ENCODE measurements at places on chromosomes 6 and 20.
A peak's percentile ranks its signal among the peaks of the same experiment; 100 is the strongest.

DNA sequence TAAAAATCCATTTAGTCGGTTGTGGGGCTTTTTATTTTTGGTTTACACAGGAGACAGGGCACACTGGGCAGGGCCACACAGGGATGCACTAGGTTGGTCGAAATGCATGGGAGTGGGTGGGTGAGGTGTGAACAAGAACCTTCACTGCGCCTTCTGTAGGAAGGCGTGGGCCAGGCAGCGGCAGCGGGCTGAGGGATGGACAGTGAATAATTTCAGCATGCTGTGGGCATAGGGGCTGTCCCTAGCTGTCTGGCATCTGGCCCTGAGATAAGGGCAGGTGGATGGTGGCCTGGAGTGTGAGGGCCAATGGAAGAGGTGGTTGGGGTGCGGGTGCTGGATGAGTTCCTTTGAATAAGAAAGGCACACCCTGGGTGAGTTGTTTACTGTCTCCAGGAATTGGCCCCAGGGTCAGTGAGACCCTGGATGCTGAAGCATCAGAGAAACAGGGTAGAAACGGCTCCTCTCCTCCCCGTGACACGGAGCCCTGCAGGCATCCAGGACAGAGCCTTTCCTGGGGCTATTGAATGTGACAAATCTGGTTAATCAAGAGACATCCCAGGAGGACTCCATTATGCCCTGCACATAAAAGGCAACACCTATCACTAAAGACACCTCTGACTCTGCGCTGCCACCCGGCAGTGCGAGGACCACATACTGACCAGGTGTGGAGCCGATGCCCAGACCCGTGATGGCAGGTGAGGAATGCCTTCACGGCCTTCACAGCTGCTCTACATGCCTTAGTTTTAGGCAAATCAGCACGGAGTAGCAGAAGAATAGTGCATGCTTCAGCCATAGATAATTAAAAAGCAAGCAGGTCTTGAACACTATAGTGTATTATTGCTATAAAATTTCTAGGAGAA lies 123.0 kb upstream of the SNX9 start:
- no peak for DNase-seq

DNA sequence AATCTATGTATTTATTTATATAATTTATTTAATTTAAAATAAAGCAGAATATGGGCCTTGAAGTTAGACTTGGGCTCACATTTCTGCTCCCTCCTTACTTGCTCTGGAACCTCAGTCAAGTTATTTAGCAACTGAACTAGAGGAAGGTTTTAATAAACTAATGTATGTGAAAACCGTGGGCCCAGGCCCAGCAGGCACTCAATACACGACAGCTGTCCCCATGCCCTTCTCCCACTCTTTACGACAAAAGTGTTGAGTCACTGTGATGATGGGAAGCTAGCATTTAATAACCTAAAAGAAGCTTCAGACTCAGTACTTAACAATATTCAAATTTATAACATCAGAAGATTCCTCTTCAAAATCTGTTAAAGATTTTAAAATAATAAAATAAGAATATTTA lies 46.7 kb downstream of the SERAC1 start:
- DNase-seq = no peak

- no peak for DNase-seq
Measured at GRCh38 chr6:109628158-109629000, 62.6 kb downstream of the AK9 start.

- DNase-seq = no peak
Measured at GRCh38 chr20:62051144-62051543, 14.5 kb downstream of the TAF4 start.

GRCh38 chr20:15921930-15922329 lies 651.3 kb downstream of the KIF16B start:
- no peak for DNase-seq

DNA sequence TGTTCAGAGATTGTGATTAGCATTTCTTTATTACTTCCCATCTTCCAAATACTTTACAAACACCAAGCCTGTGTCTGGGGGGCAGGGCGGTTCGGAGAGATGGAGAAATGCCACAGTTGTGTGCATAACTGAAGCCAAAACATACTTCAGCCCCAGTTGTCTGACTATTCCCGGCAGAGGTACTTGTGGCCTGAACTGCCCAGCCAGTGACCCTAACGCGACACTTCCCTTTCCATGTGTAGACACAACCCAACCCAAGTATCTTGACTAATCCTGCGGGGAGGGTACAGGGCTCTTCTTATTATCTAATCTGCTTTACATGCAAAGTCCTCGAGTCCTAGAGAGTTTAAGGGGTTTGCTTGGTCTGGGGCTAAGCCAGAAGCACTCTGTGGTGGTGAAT lies 46.2 kb downstream of the ISM1 start:
- no peak for DNase-seq

- DNase-seq = no peak
Measured at GRCh38 chr6:52161689-52162438, 24.3 kb upstream of the IL17A start.

DNA sequence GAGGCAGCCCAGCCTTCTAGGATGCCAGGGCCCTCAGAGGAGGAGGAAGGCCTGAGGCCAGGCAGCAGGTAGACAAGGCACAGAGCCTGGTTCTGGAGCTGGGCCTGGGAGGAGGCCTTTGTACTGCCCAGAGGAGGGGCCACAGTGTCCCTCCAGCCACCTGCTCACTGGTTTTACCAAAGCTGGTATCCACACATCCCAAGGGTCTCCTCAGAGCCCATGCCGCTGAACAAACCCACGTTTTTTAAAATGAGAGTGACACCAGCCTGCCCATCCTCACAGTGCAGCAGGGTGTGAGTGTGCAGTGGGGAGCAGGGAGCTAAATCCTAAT lies 162.7 kb downstream of the LY86 start:
- DNase-seq = no peak

DNA sequence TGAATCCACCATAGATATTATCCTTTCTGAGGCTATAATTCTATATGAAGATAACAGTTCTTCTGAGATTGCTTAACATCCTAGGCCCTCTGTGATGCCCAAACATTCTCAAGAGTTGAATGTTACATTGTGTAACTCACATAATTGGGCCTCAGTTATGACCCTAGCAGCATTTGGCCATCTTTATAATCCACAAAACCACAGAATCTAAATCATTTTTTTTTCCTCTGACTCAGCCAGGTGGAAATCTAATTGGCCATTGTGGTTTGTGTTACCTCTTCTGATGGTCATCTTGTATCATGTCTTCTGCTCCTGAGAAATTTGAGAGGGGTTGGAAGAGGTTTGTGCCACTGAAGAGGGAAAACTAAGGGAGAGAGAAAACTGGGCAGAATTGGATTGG lies 99.5 kb downstream of the LINC00237 start:
- DNase-seq = no peak

DNA sequence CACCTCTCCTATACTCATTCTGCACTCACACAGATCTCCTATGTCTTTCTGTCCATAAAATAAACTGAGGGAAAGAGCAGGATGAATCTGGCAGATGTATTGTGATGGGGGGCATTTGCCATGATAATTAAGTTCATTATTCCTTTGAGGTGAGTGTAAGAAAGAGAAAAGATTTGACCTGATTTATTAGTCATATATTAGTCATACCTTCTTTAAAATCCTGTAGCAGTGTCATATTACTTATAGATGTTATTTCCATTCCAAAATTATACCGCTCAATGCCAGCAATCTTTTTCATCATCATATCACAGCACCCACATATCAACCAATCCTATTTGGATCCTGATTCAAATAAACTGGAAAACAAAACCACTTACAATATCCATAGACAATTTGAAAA lies 733.3 kb upstream of the SLC35B3 start:
- DNase-seq = no peak

- peak; percentile 40 for DNase-seq
Measured at GRCh38 chr6:41505122-41506049, 40.8 kb upstream of the FOXP4 start.

GRCh38 chr6:108791700-108792099 lies 56.5 kb upstream of the ARMC2 start:
- no peak for DNase-seq

DNA sequence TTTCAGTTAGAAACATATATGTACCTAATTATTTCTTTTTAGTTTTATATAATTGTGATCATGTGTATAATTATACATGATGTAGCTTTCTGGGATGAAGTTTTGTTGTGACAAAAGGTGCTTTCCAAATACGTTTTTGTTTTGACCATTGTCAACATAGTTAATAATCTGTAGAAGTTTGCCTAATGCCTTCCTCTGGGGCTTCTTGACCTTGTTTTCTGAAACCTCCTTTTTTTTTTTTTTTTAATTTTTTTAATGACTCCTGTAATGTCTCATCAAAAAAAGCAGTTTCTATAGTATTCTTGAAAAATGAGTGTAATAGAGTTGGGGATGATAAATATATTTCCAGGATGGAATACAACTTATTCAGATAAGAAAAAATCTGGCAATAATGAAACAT lies 434.7 kb upstream of the SOX4 start:
- no peak for DNase-seq

- DNase-seq = no peak
Measured at GRCh38 chr6:29531668-29532067, 27.9 kb downstream of the UBD start.

- DNase-seq = peak; percentile 96
Measured at GRCh38 chr6:73461537-73462350, at the start of gene MTO1. TSS of gene MTO1 (plus strand) at chr6:73461737. CDS start at chr6:73461855, 118 bp downstream.

DNA sequence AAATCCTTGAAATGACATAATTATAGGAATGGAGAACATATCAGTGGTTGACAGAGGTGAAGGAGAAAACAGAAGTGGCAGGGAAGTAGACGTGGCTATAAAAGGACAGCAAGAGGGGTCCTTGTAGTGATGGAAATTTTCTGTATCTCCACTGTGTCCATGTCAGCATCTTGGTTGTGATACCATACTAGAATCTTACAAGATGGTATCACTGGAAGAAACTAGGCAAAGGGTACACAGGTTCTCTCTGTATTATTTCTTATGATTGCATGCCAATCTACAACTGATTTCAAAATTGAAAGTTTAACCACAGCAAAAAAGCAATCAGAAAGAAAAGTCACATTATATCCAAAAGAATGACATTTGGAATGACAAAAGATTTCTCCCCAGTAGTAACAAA lies 16.4 kb upstream of the ZC3H12D start:
- DNase-seq = no peak

GRCh38 chr6:125728739-125729138 lies 20.7 kb upstream of the HEY2 start:
- no peak for DNase-seq

DNA sequence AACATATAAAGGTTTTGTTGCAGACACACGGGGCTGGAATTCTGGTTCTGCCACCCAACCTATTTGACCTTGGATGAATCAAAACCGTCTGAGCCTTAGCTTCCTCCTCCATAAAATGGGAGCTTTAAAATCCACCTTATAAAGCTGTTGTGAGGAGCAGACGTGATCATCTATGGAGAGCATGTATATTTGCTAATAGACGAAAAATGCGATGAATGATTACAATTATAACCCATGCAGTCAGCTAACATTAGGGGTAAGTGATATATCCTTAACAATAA lies 586 bp upstream of the NUP153 start:
- no peak for DNase-seq

GRCh38 chr6:126156973-126157372 lies 170.6 kb downstream of the TRMT11 start:
- no peak for DNase-seq

GRCh38 chr6:155201461-155202226 lies 62.2 kb upstream of the CLDN20 start:
- DNase-seq = no peak

GRCh38 chr6:111792241-111792640 lies 81.0 kb downstream of the FYN start:
- no peak for DNase-seq

- DNase-seq = no peak
Measured at GRCh38 chr6:116386581-116387299, 16.0 kb downstream of the DSE start.

- DNase-seq = no peak
Measured at GRCh38 chr6:37033255-37033654, 27.8 kb downstream of the FGD2 start.

- DNase-seq = no peak
Measured at GRCh38 chr6:132333639-132334520, 67.4 kb downstream of the MOXD1 start.

GRCh38 chr6:130138909-130139242 lies 83.9 kb downstream of the SAMD3 start:
- no peak for DNase-seq

GRCh38 chr20:31602779-31603441 lies 2.2 kb upstream of the ID1 start:
- DNase-seq = peak; percentile 92

- DNase-seq = no peak
Measured at GRCh38 chr6:110387986-110388385, 27.4 kb downstream of the DDO start.

GRCh38 chr20:24488800-24489175 lies 19.4 kb downstream of the SYNDIG1 start:
- DNase-seq = no peak

DNA sequence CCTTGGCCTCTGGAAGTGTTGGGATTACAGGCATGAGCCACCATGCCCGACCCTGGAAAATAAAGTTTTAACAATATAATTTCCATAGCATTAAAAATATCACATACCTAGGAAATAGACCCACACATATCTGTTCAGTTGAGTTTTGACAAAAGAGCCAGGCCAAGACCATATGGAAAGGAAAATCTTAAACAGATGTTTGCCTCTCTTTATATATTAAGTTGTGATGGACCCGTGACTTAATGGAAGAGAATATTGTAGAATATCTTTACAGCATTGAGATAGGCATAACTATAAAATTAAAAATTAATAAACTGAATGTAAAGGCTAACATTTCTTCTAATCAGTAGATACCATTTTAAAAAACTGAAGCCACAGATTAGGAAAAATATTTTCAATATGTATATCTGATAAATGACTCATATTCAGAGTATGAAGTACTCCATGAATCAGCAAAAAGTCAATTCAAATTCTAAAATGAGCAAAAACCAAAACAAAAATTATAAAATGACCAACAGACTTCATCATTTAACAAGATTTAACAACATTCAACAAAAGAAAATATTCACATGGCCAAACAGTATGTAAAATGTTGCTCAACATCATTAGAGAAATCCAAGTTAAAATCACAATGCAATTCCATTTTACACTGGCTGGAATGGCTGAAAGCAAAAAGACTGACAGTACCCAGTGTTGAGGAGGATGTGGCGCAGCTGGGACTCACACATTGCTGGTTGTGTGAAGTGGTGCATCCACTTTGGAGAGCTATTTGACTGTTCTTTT lies 43.3 kb downstream of the GTF2H5 start:
- DNase-seq = no peak

- DNase-seq = peak; percentile 82
Measured at GRCh38 chr6:73739096-73739495, 43.1 kb downstream of the CD109 start.

- DNase-seq = no peak
Measured at GRCh38 chr6:93398723-93399122, 20.6 kb downstream of the EPHA7 start.

- DNase-seq = no peak
Measured at GRCh38 chr20:42492290-42492689, 697.4 kb downstream of the PTPRT start.

- DNase-seq = no peak
Measured at GRCh38 chr6:127967708-127968107, 66.8 kb upstream of the THEMIS start.

- DNase-seq = peak; percentile 23
Measured at GRCh38 chr6:31663961-31664789, 622 bp downstream of the GPANK1 start.

All from NAMALWA (cell line).